IPS-NIHi11 (cell line): ENCODE measurements at places on chromosomes 6 and 20.
A peak's percentile ranks its signal among the peaks of the same experiment; 100 is the strongest.

DNA sequence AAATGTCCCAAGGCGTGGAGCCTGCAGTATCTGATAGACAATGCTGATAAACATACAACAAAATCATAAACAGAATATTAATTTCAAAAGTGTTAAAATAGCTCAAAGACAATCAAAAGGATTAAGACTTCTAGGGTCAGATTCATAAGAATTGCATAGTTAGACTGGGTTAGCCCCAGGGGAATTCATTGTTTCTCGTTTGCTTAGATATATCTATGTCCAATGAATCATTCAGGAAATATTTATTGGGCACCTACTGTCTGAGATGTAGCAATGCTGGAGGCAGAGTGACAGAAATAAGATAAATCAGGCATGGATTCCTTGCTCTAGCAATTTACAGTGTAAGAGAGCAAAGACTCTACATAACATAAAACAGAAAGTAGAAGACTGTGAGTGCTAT lies 124.4 kb upstream of the PRL start:
- no peak for DNase-seq

DNA sequence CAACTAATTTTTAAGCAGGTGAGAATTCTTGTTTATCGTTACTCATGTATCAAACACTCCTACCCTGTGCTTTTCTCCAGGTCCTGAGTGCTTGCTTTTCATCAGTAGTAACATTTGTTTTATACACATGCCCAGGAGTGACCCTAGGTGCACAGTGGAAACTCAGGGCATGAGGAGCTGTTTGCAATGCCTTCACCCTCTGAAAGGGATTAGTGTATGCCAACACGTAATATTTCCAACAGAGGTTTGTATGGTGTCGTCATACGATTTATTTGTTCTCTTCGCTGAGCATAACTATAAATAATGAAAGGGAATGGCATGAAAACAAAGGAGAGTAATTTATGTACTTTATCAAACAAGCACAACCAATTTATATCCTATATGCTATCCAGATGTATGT lies 537.4 kb upstream of the MMS22L start:
- no peak for DNase-seq

- no peak for DNase-seq
These were observed 237.7 kb downstream of the ARID1B start for GRCh38 chr6:157014871-157015270.

DNA sequence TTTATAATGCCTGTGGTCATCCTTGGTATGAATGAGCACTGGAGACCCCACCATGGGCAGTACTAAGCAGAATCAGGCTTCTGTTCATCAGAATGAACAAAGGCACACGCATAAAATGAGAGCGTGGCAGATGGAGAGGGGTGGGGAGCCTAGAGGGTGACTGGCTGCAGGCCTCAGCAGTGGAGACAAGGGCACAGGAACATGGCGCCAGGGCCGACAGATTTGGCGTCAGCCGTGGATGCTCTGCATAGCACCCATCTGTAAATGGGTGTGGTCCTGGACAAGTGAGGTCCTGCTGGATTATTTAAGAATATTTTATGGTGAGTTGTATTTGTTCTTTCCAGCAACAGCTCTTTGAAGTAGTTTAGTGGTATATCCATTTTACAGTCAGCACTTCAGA lies 33.1 kb downstream of the E2F3 start:
- DNase-seq, result no peak

GRCh38 chr6:104859225-104860146 lies at the start of gene HACE1:
Gene HACE1 (minus strand): TSS chr6:104859919. CDS start chr6:104859642, 277 bp downstream.
- DNase-seq, result peak; percentile 96

- DNase-seq, result no peak
These were observed 220.5 kb downstream of the TENT5A start for GRCh38 chr6:81531869-81532561.

DNA sequence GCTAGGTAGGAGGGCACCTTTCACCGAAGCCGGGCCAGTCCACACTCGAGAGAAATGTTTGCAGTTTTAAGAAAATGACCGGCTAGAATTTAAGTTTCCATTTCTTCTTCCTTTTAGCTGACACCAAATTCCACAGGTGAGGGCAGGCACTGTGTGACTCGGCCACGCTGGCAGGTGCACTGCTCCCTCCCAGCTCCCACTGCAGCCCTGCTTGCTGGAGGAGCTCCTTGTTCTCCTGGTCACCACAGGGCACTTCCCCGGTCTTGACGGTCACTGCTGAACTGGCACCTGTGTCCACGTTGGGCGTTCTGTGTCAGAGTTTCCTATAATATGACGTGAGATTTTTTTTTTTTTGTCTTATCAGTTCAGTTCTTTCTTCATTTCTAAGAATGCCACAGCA lies 3.6 kb upstream of the KIF25 start:
- no peak for DNase-seq

GRCh38 chr6:43644940-43645612 lies at the start of gene RSPH9:
Gene RSPH9 (plus strand): TSS chr6:43645036. CDS start chr6:43645099, 63 bp downstream.
- peak; percentile 93 for DNase-seq

DNA sequence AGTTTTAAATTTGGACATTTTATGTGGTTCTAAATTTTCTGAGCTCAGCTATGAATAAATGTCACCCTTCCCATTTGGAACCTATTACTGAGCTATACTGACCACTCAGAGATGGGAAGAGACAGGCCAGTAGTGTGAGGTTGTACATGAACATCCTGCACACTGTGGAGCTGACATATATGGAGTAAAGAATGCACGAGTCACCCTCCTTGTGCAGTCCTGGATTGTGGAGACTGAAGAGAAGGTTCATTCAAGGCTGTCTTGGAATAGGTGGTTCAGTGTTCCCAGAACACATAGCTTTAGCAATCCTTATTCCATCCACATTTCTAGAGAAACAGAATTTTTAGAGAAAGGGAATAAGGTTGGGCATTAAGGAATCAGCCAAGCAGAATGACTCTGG lies 50.3 kb upstream of the OGFRL1 start:
- DNase-seq, result no peak

- DNase-seq, result peak; percentile 39
These were observed 46.6 kb downstream of the NOL4L start for GRCh38 chr20:32538526-32538939.

- no peak for DNase-seq
These were observed 204.2 kb upstream of the ASCC3 start for GRCh38 chr6:101085327-101085726.

GRCh38 chr6:42555477-42556457 lies 8.1 kb upstream of the UBR2 start:
- peak; percentile 39 for DNase-seq

- no peak for DNase-seq
These were observed 370.1 kb downstream of the BTBD9 start for GRCh38 chr6:38269461-38270172.

GRCh38 chr6:166471797-166472260 lies 89.1 kb upstream of the MPC1 start:
- no peak for DNase-seq
